Activated naive CD4-positive, alpha-beta T cell treated with anti-CD3 and anti-CD28 coated beads, Interleukin-2, amount 10 ng/mL, durations not matched to agents 5 hours and 36 hours (primary cell): ENCODE measurements at places on chromosomes 16 and 17. TPM values are rescaled to one million over a fixed set of nuclear protein-coding genes. Genes with fewer than 3 reads are reported as not detected.

The CCL3 gene
- 7.3 TPM for total RNA-seq

The TNS4 gene
- 6.3 TPM for total RNA-seq

The CDRT15 gene
- not detected for total RNA-seq

The NPIPA5 gene
- total RNA-seq, result 18.2 TPM

The GINS2 gene
- total RNA-seq, result 28.3 TPM
